ENCODE measurements at places on chromosomes 1 and 21.

DNA sequence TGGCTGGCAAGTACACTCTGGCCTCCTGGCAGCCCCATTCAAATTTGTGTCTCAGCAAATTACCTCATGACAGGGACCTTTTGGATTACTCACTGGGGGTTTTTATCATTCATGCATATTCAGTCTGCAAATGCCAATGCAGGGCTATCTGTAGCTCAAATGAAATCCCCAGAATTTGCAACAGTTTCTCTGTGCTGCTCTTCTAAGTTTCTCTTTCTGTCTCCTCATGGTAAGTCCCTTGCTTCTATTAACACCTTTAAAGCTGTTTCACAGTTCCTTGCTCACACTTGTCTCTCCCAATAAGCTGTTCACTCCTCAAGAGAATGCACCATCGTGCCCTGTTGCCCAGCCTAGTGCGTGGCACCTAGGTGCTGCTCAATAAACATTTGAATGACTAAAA lies 3.3 kb upstream of the FAM78B start:
- DNase-seq = no peak

DNA sequence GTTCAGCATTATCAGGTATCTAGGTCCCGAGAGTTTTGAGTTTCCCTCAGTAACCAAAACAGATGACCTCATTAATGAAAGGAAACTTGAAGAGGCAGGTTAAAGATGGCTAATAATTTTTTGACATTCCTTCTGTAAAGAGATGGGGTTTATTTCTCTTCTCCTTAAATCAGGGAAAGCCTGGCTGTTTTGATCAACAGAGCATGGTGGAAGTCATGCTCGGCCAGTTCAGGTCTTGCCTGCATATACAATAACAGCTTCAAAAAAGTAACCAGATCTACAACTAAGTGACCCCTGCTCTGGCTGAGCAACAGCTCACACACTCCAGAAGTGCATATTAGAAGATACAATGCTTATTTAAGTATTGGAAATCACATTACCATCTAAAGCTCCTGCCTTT lies 36.6 kb upstream of the POU2F1 start:
- no peak for DNase-seq

GRCh38 chr1:204410688-204411450 lies 748 bp downstream of the PPP1R15B start:
- peak; percentile 19 for DNase-seq

DNA sequence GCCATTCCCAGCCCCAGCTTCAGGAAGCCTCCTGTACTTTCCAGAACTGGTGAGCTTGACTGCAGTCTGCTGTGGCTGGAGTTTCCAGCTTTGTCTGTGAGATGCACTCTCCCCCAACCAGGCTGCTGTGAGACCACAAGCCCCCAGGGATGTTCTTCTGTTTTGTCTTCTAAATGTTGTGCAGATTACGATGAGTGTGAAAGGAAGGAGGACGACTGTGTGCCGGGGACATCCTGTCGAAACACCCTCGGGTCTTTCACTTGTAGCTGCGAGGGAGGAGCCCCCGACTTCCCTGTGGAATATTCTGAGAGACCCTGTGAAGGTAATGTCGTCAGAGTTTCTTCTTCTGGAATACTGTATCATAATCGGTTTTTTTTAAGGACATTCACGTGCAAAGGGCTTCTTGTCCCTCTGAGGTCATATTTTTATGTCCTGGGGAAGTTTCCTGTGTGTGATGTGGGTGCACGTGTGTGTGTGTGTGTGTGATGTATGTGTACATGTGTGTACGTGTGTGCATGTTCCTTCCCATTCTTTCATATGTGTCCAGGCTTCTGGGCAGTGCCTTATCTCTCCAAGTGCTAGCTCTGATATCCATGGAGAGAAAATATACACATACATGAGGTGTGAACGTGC lies 49.9 kb downstream of the UMODL1 start:
- no peak for DNase-seq

DNA sequence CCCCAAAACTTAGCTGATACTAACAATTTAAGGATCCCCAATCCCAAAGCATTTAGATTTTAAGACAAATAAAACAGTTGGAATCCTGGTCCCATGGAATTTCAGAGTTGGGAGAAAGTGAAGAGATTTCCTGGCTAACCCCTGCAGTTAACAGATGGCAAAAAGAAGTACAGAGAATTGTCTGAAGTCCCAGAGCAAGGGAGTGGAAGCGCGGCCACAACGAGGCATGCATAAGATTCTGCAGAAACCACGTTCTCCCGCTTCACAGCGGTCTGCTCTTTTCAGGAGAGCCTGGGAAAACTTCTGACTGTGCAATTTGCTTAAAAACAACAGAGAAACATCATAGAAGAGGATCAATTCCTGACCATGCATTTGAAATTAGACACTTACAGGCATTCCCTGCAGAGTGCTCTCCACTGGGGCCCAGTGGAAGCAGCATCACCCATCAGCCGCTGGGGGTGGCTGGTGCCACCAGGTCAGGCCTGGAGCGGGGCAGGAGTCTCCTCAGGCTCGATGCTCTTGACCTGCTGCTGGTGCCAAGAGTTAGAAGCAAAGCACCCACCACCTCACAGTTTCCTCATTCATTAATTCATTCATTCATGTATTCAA lies 226.7 kb upstream of the POU3F1 start:
- DNase-seq = no peak

DNA sequence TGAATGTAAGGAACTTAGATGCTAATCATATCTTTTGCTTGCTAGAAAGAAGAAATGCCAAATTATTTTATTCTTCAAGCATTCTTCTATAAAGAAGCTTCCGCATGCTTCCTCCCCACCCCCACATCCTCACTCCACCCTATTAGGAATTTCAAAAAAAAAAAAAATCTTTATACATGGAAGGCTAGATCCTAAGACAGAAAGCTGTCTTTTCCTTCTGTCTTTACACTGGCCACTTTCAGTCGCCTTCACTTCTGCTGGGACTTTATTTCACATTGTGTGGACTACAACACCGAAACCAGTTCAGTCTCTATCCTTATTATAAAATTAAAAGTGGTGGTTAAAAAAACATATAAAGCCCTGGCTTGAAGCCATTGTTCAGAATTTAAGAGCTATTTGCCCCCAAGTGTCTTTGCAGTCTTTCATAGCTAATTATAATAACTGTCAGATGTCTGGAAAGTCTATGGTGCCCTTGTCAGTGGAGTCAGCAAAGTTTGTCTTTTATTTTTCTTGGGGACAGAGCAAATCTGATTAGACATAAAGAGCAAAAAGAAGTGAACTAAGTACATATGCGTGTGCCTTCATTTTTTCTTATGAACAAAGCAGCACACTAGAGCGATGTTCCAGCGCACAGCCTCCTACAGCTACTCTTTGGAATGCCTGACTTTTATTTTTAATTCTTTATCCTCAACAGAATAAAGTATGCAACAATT lies 297.7 kb downstream of the PTPRC start:
- no peak for DNase-seq

DNA sequence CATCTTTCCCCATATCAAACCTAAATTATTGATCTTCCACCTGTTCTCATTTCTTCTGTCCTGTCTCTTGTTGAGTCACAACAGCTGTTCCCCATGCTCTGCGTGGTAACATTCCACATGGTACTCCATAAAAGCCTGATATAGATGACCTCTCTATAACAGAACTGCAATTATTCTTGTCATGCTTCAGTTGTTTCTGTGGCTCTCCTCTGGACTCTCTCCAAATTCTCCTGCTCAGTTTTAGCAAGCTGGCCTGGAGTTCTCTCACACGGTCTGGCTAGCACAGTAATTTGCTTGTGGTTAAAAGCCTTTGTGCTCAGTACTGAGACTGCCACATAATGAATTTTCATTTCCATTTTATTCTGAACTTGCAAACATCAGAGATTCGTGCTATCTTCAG lies 10.6 kb upstream of the LRRC39 start:
- no peak for DNase-seq

Measured in central memory CD4-positive, alpha-beta T cell (primary cell).